ENCODE measurements at places on chromosomes 6 and 20.

- DNase-seq: no peak
Measured at GRCh38 chr6:166850677-166851076, 105.7 kb downstream of the RNASET2 start.

DNA sequence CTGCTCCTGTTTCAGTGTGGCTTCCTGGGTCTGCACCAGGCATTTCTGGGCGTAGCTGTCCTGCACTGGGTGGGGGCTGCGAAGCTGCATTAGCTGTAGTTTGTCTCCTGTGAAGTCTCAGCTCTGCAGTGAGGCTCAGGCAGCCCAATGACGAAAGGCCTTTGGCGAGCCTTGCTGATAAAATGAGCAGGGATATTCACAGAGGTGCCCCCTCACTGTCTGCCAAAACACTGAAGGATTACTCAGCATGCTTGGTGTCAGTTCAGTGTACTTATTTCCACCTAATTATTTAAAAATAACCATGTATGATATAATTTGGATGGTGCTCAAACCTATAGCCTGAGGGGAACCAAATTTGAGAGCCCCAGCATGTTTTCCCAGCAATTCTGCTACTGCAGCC is 73.5 kb downstream of the ECT2L start:
- DNase-seq: no peak

GRCh38 chr6:105326833-105327770 is 75.8 kb downstream of the PREP start:
- no peak for DNase-seq

DNA sequence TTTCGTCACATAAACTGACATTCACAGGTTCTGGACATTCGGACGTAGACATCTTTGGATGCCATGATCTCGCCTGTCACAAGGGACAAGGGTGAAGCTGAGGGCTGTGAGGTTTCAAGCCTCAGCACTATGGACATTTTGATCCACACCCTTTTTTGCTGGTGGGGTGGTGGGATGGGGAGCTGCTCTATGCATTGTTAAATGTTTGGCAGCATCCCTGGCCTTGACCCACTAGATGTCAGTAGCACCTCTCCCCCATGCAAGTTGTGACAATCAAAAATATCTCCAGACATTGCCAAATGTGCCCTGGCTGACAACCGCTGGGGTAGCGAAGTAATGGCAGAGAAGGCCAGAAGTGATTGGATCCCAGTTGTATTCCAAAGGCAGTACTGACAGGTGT is 229.4 kb downstream of the TSHZ2 start:
- DNase-seq: no peak

DNA sequence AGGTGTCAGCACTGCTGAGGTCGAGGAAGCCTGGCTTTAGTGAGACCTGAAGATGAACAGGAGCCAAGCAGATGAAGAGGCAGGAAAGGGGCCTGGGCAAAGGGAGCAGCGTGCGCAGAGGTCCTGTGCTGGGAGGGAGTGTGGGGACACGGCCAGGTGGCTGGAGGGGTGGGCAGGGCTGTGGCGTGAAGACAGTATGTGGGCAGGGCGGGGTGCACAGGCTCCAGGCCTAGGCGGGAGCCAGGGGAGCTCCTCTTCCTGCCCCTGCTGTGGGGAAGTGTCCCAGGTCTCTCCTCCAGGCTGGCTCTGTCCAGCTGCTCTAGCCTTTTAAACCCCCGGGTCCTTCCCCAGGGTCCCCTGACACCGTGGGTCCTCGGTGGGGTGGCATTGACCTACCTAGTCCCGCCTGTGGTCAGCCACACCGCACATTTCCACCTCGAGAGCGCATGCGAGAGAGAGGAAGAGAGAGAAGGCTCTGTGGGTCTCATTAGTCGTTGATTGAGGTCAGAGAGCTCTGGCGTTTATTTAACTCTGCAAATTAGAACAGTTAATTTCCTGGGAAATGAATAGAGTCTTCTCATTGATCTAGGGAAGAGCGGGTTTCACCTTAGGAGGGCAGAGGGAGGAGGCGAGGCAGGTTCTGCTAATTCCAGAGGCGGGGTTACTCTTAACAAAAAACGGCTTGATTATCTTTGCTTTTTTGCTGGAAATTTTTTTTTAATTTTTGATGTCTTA is 68.8 kb downstream of the CDH4 start:
- DNase-seq: no peak

GRCh38 chr6:118542184-118542952 is 5.7 kb upstream of the PLN start:
- DNase-seq: no peak

GRCh38 chr6:95364016-95364604 is 213.2 kb upstream of the MANEA start:
- DNase-seq: no peak

DNA sequence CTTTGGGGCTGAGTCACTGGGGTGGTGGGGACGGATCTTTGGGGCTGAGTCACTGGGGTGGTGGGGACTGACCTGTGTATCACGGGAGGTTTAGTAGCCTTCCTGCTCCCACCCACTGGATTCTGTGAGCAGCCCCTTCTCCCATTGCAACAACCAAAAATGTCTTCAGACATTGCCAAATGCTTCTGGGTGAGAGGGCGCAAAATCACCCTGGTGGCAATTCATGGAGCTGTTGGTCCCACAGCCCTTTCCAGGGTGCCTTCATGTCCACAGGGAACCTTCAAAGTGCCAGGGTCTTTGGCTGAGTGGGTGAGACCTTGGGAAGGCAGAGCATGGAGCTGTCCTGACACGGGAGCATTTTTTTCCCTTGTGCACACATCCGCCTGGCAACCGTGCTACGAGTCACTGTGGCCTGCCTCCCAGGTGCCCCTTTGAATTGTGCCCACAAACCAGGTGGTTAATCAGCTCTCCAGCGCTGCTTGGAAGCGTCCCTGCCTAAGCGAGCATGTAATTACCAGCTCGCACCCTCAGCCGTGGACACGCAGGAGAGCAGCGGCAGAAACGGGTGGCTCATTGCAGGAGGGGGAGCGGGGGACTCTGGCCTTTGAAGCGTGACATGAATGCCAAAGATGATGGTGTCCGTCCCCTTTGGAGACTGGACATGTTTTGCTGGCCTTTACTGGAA is 27.4 kb upstream of the APCDD1L start:
- DNase-seq: no peak

- no peak for DNase-seq
Measured at GRCh38 chr20:63057171-63058117, 50.7 kb upstream of the BHLHE23 start.

GRCh38 chr20:48740712-48741111 is 87.1 kb downstream of the PREX1 start:
- no peak for DNase-seq

- DNase-seq: no peak
Measured at GRCh38 chr20:53692465-53693067, 98.9 kb upstream of the ZNF217 start.

- no peak for DNase-seq
Measured at GRCh38 chr20:39036011-39036410, 73.9 kb downstream of the DHX35 start.

DNA sequence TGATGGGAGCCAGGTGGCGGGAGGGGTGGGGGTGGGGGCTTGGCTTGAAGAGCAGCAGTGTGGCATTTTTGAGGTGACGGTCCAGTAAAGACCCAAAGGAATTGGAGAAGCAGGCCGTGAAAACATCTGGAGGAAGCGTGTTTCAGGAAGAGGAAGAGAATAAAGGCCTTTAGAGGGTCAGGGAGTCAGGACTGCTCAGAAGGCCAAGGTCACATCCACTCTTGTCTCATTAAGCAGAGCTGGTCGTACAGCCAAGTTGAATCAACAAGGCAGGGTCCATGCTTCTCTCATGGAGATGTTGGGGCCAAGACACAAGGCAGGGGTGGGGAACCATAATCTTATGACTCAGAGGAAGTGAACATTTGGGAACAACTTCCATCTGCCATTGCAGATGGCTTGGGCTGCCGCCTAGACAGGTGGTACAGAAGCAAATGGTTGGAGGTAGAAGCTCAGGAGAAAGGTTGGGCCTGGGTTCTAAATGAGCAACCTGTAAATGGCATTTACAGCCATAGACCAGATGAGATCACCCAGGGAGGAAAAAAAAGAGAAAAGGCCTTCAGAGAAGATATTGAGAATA is 179.6 kb downstream of the TTLL2 start:
- DNase-seq: no peak
